ENCODE measurements at places on chromosomes 2 and 18.

GRCh38 chr2:169090133-169090820 lies 20.9 kb downstream of the DHRS9 start:
- H3K27me3 ChIP-seq = peaks cover 3% of the 10 kb centered on the region
- no peak overlapping the region for H3K4me3 ChIP-seq
- DNase-seq = no peak
- H3K36me3 ChIP-seq = peaks cover 6% of the 10 kb centered on the region

DNA sequence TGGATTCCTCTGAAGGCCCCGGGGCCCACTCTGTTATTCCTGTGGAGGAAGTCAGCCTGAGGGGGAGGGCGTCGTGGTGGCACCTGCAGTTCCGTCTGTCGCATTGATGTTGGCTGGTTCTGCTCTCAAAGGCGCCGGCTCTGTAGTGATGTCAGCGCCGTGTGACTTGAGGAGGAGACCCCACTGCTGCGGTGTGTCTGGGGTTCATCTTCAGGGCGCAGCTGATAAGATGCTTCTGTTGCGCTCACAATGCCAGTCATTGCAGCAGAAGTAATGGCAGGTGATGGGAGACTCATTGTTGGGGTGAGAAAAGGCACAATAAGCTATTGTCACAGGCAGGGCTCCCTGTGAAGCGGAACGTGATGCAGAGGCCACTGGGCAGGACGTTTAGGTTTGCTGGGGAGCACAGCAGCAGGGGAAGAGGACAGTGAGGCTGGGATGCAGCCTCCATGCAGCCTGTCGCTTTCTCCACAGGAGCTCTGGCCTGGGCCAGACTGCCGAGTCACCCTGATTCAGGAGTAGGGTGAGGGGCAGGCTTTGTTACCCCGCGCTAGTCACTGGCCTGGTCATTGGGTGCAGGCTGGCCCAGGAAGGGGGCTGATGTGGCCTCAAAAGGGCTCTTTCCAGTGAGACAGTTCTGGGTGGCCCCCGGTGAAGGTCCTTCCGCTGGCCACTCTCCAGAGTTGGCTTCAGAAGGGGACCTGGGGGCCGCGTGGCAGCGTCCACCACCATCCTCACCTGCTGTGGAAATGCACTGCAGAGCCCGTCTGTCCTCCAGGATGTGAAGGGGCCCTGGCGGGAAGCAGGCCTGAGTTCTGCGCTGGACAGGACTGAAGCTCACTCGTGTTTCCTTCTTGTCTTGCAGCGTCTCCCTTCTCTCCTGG lies 42.9 kb downstream of the SH3BP4 start:
- H3K27me3 ChIP-seq = peaks cover 3% of the 10 kb centered on the region
- no peaks in the 10 kb centered on the region for H3K4me1 ChIP-seq
- no peak overlapping the region for H3K27ac ChIP-seq
- DNase-seq = no peak

GRCh38 chr2:234136461-234136860 lies 86.0 kb downstream of the SPP2 start:
- no peaks in the 10 kb centered on the region for H3K36me3 ChIP-seq
- H3K4me3 ChIP-seq = peak overlapping the region; percentile 21
- peak overlapping the region; percentile 13 for H3K27ac ChIP-seq
- DNase-seq = no peak
- peaks cover 22% of the 10 kb centered on the region for H3K4me1 ChIP-seq
- no peaks in the 10 kb centered on the region for H3K27me3 ChIP-seq

DNA sequence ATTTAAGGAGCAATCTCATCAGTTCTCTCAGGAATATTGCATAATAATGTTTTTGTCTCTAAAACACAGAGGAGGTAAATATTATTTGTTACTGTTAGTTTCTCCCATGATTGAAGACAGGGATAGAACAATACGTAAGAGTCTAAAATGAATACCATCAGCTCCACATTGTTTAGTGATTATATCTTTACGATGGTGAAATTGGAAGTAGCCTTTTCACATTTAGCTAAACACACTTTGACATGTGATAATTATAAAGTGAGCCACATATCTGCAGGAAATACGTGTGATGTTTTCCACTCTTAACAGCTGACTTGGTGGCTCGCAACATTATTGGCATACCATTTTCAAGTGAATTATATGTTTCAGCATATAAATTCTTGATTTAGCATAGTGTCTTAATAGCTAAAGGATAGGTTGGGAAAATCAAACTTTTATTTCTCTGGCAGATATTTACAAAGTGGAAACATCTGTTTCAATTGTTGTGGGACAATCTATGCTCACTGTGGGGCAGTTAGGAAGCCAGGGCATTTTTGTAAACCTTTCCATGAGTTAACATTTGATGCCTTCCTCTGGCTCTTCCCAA lies 208.1 kb upstream of the RASGRP3 start:
- no peak overlapping the region for H3K4me3 ChIP-seq
- H3K27ac ChIP-seq = no peak overlapping the region
- H3K36me3 ChIP-seq = peaks cover 2% of the 10 kb centered on the region
- H3K27me3 ChIP-seq = peaks cover 9% of the 10 kb centered on the region
- peaks cover 5% of the 10 kb centered on the region for H3K4me1 ChIP-seq

GRCh38 chr2:42607101-42607637 lies 38.7 kb downstream of the MTA3 start:
- no peak overlapping the region for H3K27ac ChIP-seq
- no peaks in the 10 kb centered on the region for H3K27me3 ChIP-seq
- no peaks in the 10 kb centered on the region for H3K4me1 ChIP-seq
- H3K4me3 ChIP-seq = no peak overlapping the region
- H3K36me3 ChIP-seq = peaks cover 12% of the 10 kb centered on the region

GRCh38 chr2:25724756-25725155 lies 51.4 kb upstream of the DTNB start:
- peaks cover under 1% of the 10 kb centered on the region for H3K27me3 ChIP-seq
- peaks cover 3% of the 10 kb centered on the region for H3K4me1 ChIP-seq
- H3K4me3 ChIP-seq = no peak overlapping the region
- no peaks in the 10 kb centered on the region for H3K36me3 ChIP-seq

DNA sequence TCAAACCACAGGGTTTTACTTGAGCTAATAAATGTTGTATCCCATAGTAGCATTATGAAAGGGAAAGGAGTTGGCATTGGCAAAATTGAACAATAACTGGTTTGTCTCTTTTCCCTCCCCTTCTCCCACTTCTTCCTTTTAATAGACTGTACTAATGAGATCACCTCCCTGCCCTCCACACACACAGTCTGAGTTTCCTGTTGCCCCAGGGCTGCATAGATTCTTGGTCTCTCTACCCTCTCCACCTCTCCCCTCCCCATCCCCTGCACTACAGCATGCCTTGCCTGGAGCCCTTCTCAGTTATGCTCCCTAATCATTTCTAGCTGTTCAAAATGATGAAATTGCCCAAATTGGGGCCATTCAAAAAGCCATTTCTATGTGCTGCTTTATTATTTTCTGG lies 37.2 kb upstream of the NEMP2 start:
- H3K27ac ChIP-seq = no peak overlapping the region
- peaks cover 8% of the 10 kb centered on the region for H3K36me3 ChIP-seq
- no peak overlapping the region for H3K4me3 ChIP-seq
- no peak for DNase-seq
- H3K4me1 ChIP-seq = peaks cover 14% of the 10 kb centered on the region

- H3K27me3 ChIP-seq = no peaks in the 10 kb centered on the region
- no peaks in the 10 kb centered on the region for H3K36me3 ChIP-seq
- no peaks in the 10 kb centered on the region for H3K4me1 ChIP-seq
- DNase-seq = no peak
Measured at GRCh38 chr18:13328213-13328612, 109.7 kb downstream of the LDLRAD4 start.
